ENCODE measurements at places on chromosomes 3 and 15. TPM values are rescaled to one million over a fixed set of nuclear protein-coding genes. Genes with fewer than 3 reads are reported as not detected.

- no peaks in the 10 kb centered on the region for H3K27me3 ChIP-seq
- no peak overlapping the region for H3K4me3 ChIP-seq
- H3K36me3 ChIP-seq: peaks cover 15% of the 10 kb centered on the region
- peaks cover 35% of the 10 kb centered on the region for H3K4me1 ChIP-seq
- DNase-seq: no peak
Observed at GRCh38 chr3:46965151-46965550, 11.4 kb downstream of the CCDC12 start.

DNA sequence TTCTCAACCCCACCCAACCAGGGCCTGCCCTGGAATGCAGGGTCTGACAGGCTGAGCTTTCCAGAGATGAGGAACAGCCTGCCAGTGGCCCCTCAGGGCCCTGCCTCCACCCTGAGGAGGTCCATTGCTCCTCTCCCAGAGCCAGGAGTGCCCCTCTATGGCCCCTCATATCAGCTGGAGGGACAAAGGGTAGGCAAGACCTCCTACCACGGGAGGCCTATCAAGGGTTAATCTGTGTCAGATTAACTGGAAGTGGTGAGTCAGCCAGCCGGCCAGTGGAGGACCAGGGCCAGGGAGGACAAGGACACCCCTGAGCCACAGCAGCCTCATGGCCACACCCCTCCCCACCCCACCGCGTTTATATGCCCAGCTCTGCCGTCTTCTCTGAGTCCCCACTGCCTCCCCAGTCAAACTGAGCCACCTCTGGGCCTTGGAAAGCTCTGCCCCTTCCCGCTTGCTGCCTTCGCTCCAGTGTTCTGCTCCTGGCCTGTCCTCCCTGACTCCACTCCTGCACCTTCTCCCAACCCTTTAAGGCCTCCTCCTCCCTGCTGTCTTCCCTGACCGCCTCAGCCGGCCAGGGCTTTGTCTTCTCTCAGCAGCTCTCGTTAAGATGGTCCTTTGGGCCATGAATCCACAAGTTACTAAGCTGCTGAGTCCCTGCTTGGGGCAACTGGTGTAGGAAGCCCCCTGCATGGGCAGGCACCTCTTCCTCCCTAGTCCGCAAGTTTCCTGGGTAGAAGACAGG, 6.5 kb downstream of the CCDC33 start:
- peak; percentile 39 for DNase-seq
- peak overlapping the region; percentile 9 for H3K27ac ChIP-seq
- H3K27me3 ChIP-seq: no peaks in the 10 kb centered on the region
- no peak overlapping the region for H3K4me3 ChIP-seq
- H3K4me1 ChIP-seq: peaks cover 24% of the 10 kb centered on the region

- no peak for DNase-seq
- no peaks in the 10 kb centered on the region for H3K27me3 ChIP-seq
- H3K27ac ChIP-seq: no peak overlapping the region
- peaks cover 14% of the 10 kb centered on the region for H3K36me3 ChIP-seq
- no peak overlapping the region for H3K4me3 ChIP-seq
Observed at GRCh38 chr3:50581459-50581842, 12.1 kb downstream of the HEMK1 start.

DNA sequence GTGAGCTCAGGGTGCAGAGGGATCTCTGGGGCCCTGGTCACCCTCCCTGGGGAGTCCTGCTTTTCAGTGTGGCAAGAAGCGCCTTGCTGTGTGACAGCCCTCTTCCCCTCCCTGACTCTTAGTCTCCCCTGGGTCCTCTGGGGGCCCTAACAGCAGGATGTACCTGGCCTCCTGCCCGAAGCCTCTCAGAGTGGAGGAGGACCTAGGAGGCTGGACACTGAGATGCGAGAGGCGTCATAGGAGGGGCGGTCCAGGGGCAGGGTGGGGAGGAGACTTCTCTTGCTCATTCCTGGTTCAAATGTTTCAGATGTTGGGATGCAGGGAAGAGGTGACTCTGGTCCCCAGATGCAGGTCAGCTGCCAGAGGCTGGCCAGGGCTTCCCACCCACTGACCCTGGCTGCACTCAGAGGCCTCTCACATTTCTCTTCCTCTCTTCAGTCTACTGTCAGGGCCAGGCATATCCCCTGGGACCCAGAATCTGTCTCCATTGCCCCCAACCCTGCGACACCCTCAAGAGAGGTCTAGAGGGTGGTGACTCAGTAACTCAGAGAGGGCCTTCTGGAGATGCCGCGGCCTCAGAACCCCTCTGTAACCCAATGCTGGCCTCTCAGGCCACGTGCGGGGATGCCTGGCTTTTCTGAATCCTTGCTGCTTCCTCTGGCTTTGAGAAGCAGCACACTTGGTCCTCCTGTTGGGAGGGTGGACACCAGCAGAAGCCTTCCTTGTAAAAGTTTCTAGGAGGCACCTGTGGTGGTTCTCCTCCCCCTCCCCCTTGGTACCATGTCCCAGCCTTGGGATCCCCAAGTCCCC, 25.9 kb downstream of the SNX33 start:
- no peaks in the 10 kb centered on the region for H3K27me3 ChIP-seq
- no peaks in the 10 kb centered on the region for H3K36me3 ChIP-seq
- peaks cover 11% of the 10 kb centered on the region for H3K4me1 ChIP-seq

DNA sequence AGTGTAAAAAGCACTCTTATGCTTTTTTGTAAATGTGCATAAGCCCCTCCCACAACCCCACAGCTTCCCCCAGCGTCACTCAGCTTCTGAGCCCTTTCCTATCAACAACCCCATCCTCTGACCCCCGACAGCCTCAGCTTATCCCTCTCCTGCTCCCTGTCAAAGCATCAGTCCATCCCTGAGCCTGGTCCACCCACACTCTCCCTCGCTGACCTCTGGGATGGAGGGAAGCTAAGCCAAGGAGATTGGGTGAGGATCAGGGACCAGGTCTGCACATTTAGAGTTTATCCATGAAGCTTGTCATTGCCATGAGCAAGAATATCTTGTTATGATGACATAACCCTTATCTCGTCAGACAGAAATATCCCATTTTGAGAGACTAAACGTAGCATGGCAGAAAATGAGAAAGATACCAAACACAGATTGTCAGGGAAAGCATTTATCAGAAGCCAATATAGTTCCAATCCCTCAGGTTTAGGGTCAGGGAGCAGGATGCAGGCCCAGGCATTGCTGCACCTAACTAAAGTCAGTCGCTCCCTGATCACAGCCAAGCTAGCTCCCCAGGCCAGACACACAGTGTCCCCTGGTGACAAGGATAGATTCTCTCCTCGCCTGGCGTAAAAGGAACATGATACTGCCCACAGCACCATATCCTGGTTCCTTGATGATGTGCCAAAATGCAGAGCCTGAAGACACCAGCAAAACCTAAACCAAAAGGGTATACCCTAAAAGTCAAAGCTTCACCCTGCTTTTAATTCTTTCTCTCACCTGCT, 66.9 kb downstream of the DCLK3 start:
- H3K4me3 ChIP-seq: no peak overlapping the region
- no peaks in the 10 kb centered on the region for H3K36me3 ChIP-seq
- no peaks in the 10 kb centered on the region for H3K27me3 ChIP-seq
- peaks cover 40% of the 10 kb centered on the region for H3K4me1 ChIP-seq

DNA sequence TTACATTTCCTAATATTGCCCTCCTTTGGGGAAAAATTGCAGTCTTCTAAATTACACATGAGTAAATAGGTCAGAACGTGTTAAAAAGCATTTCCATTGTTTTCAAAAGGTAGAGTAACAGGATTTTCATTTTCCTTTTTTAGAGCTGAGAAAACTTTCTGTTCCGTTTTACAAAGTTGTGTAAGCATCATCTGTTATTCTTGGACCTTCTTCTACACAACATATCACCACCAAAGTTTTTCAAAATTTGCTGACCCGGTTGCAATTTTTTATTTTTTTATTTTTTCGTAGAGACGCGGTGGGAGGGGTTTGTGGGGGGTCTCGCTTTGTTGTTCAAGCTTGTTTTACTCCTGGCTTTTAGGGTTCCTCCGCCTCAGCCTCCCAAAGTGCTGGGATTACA, 1.1 kb downstream of the CCDC39 start:
- no peaks in the 10 kb centered on the region for H3K36me3 ChIP-seq
- H3K27ac ChIP-seq: no peak overlapping the region
- H3K4me1 ChIP-seq: peaks cover 8% of the 10 kb centered on the region
- no peaks in the 10 kb centered on the region for H3K27me3 ChIP-seq
- no peak overlapping the region for H3K4me3 ChIP-seq

DNA sequence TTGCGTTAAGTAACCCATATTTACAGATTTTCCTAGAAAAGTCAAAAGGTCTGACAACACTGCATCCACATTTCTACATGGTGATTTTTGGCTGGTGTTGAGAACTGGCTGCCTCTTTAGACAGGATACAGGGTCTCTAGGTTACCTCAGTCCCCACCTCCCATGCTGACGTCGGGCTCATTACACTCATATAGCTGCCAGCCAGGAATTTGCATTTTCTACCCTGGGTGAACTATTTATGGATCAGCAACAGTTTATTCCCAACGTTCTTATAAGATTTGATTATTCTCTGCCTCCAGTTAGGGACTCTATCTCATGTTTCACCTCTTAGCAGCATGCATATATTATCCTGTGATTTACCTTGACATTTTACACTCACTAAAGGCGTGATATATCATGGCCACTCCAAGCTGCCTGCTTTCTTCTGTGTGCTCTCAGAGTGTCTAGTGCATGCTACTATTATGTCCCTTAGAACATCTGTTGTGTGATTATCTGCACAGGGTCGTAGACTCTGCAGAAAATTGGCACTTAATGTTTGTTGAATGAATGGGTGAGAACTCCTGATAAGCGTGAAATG, 49.0 kb downstream of the CLDN11 start:
- H3K27me3 ChIP-seq: peaks cover 11% of the 10 kb centered on the region
- H3K4me1 ChIP-seq: no peaks in the 10 kb centered on the region
- DNase-seq: no peak
- H3K36me3 ChIP-seq: no peaks in the 10 kb centered on the region
- H3K27ac ChIP-seq: no peak overlapping the region

Gene ZPLD1
- 0.22 TPM for total RNA-seq

Gene UBA7
- total RNA-seq: 3.8 TPM

Gene CYP11A1
- total RNA-seq: not detected

Gene FANCD2OS
- total RNA-seq: not detected

Gene SYNPR
- total RNA-seq: not detected

Gene SLITRK3
- not detected for total RNA-seq

Data from MCF 10A (cell line).